ENCODE measurements at places on chromosomes 1 and 21.

GRCh38 chr1:31955917-31956736, 18.0 kb upstream of the PTP4A2 start:
- peak; percentile 22 for DNase-seq

GRCh38 chr1:239951511-239952140, 140.1 kb upstream of the FMN2 start:
- peak; percentile 96 for DNase-seq

GRCh38 chr1:197973206-197973605, 56.0 kb downstream of the LHX9 start:
- DNase-seq = no peak

GRCh38 chr1:245255783-245256182, 101.0 kb downstream of the KIF26B start:
- DNase-seq = no peak

- DNase-seq = no peak
These were observed at the start of gene KRTAP12-1 for GRCh38 chr21:44681861-44682579. Gene KRTAP12-1 (minus strand): TSS chr21:44682163. CDS start chr21:44682123, 40 bp downstream.

- DNase-seq = no peak
These were observed 86.1 kb upstream of the BMP8A start for GRCh38 chr1:39405358-39405757.

GRCh38 chr1:232655028-232655745, 25.3 kb upstream of the SIPA1L2 start:
- peak; percentile 35 for DNase-seq

DNA sequence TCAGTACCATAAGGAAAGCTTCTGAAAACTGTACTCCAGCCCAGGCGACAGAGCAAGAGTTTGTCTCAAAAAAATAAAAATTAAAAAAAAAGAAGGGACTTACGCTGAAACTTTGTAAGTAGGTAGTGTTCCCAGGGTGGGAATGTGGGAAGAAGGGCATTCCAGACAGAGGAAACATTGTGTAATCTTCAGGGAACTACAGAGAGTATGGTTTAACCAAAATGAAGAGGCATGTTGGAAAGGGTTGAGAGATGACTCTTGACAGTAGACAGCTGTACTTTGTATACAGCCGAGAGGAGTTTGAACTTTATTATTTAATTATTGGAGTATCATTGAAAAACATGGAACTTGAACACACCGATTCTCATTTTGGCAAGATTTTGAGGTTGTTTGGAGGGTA, 43.0 kb downstream of the PPP2R5A start:
- no peak for DNase-seq

- DNase-seq = peak; percentile 15
These were observed 594.6 kb upstream of the ZP4 start for GRCh38 chr1:238485057-238485911.

DNA sequence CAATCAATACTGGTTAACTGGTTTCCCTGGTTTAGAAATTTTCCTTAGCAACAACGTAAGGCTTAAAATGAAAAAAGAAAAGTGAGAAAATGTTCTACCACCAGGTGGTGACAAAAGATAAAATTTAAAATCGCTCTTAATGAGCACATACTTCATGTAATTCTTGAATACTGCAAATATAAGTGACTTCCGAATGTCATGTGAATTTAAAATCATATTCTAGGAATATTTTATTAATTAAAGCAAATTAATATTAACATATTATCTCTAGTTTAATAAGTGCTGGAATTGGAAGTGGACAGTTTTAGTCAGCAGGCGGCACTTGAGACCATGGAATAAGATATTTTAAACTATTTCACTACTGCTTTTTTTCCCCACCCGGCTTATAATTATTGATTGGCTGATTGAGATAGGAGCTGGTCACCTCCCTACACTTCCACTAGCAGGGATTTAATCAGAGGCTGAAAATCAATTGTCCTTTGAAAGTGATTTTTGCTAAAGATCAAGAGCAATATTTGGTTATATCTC, 5.0 kb upstream of the ADAMTS1 start:
- DNase-seq = peak; percentile 57

- DNase-seq = no peak
These were observed 23.4 kb downstream of the CSF1 start for GRCh38 chr1:109933856-109934711.

DNA sequence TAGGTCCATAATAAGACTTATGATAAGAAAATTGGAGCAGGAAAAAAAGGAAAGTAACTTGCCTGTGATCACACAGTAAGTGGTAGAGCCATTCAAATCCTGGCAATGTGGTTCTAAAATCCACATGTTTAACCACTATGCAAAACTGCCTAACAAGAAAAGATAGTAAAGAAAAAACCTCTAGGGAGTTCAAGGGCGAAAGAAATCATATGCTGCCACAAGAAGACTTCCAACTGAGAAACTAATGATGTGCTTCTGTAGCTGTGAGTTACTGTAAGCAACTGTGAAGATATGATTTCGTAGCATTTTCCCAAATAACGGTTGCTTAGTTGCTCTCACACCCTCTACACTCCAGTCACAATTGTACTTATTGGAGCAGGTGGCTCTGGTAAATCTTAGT, 20.9 kb upstream of the LYPLAL1 start:
- DNase-seq = no peak

- DNase-seq = no peak
These were observed 686.6 kb upstream of the ADAMTS5 start for GRCh38 chr21:27653481-27653880.

GRCh38 chr1:160681066-160681890, 30.3 kb downstream of the CD48 start:
- DNase-seq = peak; percentile 97

DNA sequence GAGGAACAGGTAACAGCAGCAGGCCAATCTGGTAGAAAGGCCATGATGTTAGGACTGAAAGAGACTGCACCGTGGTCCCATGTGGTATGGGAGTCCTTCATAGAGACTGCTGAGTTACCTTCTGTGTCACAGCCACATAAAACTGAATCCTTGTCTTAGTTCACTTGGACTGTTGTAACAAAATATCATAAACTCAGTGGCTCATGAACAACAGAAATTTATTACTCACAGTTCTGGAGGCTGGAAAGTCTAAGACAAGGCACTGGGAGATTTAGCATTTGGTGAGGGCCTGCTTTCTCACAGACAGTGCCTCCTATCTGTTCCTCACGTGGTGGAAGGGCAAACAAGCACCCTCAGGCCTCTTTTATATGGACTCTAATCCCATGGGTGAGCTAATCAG, 67.5 kb downstream of the CD2 start:
- DNase-seq = no peak

DNA sequence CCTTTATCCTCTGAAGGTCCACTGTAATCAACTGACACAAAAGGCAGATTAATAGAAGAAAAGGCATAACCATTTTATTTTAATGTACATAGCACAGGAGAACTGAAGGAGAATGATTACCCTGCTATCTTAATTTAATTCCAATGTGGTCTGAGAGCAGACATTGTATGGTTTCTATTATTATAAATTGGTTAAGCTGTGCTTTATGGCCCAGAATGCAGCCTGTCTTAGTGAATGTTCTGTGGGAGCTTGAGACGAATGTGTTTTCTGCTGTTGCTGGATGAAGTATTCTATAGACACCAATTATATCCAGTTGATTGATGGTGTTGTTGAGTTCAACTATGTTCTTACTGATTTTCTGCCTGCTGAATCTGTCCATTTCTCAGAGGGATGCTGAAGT, 25.0 kb upstream of the SLC2A1 start:
- DNase-seq = no peak

- DNase-seq = no peak
These were observed 154.1 kb downstream of the TGFBR3 start for GRCh38 chr1:91731815-91732214.

- DNase-seq = no peak
These were observed 42.0 kb downstream of the DENND1B start for GRCh38 chr1:197733324-197733723.

DNA sequence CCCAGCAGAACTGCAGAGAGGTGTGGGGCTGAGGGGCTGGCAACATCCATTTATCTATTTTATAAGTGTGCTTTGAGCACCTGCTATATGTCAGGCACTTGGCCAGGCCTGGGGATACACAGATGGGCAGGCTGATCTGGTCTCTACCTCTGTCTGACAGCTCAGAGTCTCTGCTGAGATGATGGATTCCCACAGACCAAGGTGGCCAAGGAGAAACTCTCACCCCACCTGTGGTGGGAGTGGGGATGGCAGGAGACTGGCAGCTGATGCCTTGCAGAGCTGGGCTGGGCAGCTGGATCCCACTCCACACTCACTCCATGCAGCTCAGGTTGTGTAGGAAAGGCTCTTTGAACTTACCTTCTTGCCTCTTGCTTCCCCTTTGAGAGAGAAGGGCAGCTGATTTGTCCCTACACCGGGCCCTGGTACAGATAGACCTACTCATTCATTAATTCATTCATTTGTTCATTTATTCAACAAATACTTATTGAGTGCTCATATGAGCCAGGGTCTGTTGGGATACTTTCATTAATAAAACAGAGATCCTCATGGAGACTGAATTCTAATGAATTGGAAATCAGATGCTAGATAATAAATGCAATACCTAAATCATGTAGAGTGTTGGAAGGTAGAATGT, 9.0 kb downstream of the ADORA1 start:
- DNase-seq = peak; percentile 58

DNA sequence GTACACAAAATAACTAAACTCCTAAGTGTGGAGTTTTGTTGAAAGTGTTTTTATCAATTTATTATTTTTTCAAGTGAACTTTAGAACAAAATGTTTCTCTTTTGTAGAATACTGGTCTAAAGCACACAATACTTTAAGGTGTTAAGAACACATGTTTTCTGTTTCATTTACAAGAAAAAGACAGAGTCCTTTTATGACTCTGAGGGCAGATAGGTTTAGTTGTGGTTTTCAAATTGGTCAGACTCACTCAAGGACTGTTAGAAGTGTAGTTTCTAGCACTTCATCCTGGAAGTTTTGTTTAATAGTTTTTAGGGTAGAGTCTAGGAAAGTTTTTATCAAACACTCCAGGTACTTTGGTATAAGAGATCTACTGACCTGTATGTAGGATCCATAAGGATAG, 376.5 kb downstream of the LRRIQ3 start:
- DNase-seq = no peak

DNA sequence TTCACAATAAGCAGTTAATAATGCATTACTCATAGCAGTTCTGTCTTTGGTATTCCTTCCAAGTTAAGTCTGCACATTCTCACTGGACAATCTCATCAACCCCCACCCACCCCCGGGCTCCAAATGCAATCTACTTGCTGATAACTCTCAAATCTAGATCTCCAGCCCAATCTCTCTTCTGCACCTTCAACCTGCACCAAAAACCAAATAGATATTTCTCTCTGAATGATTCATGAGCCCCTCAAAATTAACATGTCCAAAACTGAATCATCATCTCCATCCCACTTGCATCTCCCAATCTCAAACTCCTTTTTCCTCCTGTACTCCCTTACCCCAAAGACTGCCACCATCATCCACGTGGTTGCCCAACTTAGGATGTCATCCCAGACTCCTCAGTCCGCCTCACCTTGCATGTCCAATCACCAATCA, 2.7 kb downstream of the DOCK7 start:
- DNase-seq = no peak

DNA sequence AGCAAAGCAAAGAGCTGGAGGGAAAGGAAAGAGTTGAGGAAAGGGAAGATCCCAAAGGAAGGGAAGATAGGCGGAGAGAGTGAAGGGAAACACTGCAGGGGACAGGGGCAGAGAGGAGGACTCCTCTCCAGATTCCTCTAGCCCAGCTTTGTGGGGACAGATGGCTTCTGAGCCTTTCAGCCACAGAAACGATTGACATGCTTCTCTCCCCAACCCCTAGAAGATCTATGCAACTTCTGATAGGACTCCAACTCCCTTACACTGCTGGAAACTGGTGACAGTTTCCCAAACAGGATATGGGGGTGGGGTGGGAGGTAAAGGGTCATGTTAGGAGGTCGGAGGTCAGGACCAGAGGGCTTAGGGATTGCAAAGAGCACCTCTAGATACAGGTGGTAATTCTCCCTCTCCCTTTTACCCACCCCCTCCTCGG, 6.5 kb downstream of the MEX3A start:
- DNase-seq = peak; percentile 71

GRCh38 chr1:226492426-226493137, 56.0 kb upstream of the STUM start:
- peak; percentile 32 for DNase-seq

GRCh38 chr1:6419804-6420453, at the start of gene HES2:
Gene HES2 (minus strand): TSS chr1:6419919. CDS start chr1:6419820, 99 bp downstream.
- DNase-seq = peak; percentile 50

DNA sequence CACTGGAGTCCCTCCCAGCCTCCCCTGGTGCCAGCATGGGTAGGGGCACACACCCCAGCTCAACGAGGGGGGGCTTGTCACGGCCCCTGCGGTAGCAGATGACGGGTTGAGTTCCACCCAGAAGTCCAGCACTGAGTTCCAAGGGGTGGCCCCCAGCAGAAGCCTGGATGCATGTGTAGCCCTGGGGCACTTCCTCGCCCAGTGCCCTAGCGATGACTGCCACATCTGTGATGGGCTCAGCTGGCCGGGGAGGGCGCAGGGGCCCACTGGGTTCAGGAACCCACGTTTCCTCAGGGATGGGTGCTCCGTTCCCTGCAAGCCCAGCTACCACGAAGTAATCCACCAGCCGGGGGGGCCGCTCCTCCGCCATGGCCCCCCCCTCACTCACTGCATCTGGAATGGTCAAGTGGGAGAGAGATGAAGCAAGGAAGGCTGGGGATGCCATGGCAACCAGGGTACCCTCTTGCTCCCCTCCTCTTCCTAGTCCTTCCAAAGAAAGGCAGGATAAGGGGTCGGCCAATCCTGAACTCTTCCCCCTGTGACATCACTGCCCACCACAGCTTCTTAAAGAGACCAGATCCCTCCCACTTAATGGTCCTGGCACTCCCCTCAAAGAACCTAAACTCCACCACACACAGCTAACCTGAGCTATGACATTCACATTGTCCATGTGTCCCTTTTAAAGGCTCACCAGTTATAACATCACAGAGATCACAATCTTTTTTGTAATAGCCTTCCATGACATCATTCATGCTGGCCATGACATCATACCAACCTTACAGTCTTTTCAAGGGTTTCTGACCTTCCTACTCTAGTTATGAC, 2.3 kb downstream of the DENND4B start:
- peak; percentile 53 for DNase-seq

GRCh38 chr1:30952098-30952497, 43.5 kb upstream of the SDC3 start:
- no peak for DNase-seq

DNA sequence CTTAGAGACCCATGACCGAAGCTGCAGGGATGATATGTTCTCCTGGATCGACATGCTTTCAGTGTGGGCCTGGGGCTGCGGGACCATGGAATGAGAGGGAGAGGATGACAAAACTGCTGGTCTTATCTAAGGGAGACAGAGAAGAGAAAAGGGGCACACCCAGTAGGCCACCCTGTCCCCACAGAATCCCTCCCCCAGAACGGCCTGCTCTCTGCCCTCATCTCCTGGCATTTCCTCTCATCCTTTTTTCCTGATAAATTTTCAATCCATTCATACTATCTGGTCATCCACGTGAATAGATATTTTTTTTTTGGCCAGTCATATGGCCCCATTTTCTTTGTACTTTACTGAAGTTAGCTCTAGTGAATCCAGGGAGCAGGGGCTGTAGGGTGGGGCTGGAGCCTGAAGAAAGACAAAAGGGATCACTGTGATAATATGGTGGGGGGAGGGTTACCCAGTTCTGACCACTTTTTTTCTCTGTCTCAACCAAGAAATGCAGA, at the start of gene PKLR:
PKLR (minus strand) TSS at position 97 of the 500 bp plus-strand sequence; CDS start at position 54, 43 bp downstream.
- no peak for DNase-seq

- peak; percentile 47 for DNase-seq
These were observed 673.0 kb downstream of the USP25 start for GRCh38 chr21:16402752-16403151.

Measured in NCI-H82 (cell line).